Activated T-cell treated with anti-CD3 and anti-CD28 coated beads, Interleukin-2, amount 50 U/mL, for 24 hours (primary cell): ENCODE measurements at places on chromosomes 7 and 10.

DNA sequence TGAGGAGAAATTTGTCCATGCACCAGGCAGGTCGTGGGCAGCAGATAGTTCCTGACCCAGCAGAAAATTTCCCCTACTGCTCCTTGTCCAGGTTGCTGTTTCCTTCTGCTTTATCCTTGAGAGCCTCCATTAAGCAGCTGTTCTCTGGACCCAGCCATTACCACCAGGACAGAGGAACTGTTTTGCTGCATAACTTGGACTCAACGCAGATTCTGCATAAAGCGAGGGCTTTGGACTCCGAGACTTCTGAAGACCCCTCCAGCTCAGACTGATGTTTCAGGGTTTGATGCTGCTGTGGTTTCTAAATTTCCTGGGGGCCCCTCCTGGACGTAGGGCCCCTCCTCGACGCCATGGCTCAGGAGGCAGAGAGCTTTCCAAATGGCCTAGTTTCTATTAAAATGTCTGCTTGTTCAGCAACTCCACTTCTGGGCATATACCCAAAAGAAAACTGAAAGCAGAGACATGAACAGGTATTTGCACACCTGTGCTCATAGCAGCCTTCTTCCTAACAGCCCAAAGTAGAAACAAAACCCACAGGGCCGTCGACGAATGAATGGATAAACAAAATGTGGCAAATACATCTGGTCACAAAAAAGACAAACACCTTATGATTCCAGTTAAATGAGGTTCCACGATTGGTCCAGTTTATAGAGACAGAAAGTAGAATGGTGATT, 28.3 kb upstream of the LMTK2 start:
- DNase-seq, result no peak

- DNase-seq, result no peak
These were observed 5.6 kb upstream of the LEP start for GRCh38 chr7:128235471-128235870.

- no peak for DNase-seq
These were observed 8.3 kb upstream of the PIP4K2A start for GRCh38 chr10:22722626-22723169.

GRCh38 chr10:29443745-29444523, 155.1 kb downstream of the LYZL1 start:
- no peak for DNase-seq

DNA sequence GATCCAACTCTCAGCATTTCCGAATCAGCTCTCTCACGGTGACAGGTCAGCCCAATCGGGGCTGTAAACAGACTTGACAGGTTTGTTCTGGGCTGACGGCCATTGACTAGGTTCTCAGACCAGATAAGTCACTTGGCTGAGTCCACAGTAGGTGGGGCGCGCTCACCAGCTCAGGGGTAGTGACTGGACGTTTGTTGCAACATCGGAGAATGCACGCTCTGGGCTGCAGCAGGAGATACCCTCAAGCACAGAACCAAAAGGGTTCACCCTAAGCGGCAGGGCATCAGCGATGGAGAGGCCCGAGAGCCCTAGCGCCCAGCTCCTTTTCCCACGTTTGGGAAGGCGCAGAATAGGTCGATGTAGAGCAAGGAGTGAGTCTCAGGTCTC, 1.8 kb downstream of the KLLN start:
- DNase-seq, result no peak

- DNase-seq, result no peak
These were observed 3.6 kb downstream of the BLVRA start for GRCh38 chr7:43761938-43762692.

DNA sequence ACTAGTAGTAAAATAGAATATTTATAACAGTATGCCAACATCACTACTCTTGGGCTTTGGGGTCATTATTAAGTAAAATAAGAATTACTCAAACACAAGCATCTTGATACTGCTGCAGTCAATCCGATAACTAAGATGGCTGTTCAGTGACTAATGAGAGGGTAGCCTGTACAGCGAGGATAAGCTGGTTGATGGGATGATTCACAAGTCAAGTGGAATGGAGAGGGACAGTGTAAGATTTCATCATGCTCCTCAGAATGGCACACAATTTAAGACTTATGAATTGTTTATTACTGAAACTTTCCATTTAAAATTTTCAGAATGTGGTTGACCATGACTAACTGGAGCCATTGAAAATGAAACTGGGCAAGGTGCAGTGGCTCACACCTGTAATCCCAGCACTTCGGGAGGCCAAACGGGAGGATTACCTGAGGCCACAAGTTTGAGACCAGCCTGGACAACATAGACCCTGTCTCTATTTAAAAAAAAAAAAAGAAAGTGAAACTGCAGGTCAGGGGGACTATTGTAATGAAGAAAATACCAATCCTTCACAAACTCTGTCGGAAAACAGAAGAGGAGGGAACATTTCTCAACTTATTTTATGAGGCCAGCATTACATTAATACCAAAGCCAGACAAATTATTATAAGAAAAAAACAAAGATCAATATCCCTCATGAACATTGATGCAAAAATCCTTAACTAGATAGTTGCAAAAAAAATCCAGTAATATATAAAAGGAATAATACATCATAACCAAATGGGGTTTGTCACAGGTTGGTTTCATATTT, 11.2 kb downstream of the AVL9 start:
- no peak for DNase-seq

DNA sequence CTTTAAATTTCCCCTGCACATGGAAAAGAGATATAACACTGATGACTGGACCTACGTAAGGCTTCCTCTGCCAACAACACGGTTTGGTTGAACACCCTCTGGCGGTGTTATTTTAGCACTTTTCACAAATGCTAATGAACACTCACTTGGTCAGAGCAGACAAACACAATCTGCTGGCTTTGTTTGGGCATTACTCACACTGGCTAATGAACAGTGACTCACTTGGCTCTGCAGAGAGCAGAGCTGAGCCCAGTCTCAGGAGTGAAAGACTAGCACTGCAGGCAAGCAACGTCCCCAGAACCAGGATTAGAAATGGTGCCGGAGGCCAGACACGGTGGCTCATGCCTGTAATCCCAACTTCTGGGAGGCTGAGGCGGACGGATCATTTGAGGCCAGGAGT, 430.8 kb downstream of the PLXNA4 start:
- no peak for DNase-seq

- DNase-seq, result no peak
These were observed 6.4 kb downstream of the ZMIZ2 start for GRCh38 chr7:44754802-44755697.

GRCh38 chr7:149869291-149869650, 4.5 kb upstream of the ATP6V0E2 start:
- no peak for DNase-seq

DNA sequence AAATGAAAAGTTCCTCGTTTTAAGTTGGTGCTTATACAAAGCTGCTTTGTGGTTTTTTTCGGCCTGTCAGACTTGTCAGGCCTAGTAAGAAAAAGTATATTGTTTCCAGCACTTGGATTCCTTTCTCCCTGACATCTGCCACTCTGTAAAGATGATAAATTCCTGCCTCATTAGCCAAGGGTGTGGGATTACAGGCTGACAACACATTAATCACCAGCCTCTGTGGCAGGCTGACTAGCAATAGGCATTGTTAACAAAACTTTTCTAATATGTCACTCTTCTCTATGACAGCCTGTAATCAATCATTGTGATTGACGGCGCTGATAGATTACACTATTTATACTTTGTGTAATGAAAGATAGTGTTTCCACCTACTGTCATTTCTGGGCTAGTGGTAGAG, 682.5 kb downstream of the LRMDA start:
- DNase-seq, result no peak

GRCh38 chr7:101636822-101637623, 7.9 kb upstream of the MYL10 start:
- no peak for DNase-seq

DNA sequence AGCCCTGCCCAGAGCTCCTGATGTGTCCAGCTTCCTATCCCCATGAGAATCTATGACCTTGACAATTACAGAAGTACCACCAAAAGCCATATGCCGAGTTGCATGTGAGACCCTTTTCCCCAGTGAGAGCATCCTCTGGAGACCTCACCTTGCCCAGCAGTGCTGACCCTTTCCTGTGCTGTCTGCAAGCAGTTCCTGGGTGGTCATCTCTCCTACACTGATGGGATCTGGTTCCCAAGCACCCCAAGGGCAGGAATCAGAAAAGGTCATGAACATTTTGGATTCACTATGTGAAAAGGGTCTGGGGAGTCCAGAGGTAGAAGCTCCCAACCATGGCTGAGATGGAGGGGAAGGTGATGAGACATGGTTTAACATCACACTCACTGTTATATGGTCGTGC, 18.2 kb downstream of the SFTPD start:
- DNase-seq, result no peak

DNA sequence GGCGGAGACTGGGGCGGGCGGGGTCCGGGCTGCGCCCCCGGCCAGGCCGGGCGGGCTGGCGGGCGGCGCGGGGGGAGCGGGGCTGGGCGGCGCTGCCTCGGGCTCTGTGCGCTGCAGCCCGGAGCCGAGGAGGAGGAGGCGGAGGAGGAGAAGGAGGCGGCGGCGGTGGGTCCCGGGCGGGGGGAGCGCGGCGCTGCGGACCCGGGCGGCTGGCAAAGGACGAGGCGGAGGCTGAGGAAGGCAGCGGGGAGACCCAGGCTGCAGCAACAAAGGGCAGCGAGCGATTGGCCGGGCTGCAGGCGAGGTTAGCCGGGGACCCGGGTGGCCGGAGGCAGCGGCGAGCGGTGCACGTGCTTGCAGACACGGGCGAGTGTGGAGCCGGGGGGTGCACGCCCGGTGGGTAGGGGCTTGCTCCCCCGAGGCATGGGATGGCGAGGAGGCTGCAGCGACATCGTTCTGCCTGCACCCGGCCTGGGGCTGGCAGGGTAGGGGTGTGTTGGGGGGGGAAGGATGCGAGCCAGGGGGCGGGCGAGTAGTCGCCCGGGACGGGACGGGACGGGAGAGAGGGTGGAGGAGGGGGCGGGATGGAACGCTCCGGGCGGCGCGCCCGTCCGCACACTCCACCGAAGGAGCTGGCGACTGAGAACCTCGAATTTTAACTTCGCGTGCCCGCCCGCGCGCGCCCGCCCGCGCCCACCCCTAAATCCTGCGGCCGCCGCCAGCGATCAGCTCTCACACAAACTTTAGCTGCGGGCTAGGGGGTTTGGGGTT, 844 bp upstream of the KAT6B start:
- no peak for DNase-seq

- no peak for DNase-seq
These were observed 186.2 kb downstream of the CFTR start for GRCh38 chr7:117666031-117666430.

- DNase-seq, result no peak
These were observed 769.0 kb downstream of the TYW1 start for GRCh38 chr7:67765481-67766175.

GRCh38 chr7:100509231-100509630, 25.5 kb downstream of the NYAP1 start:
- DNase-seq, result no peak

DNA sequence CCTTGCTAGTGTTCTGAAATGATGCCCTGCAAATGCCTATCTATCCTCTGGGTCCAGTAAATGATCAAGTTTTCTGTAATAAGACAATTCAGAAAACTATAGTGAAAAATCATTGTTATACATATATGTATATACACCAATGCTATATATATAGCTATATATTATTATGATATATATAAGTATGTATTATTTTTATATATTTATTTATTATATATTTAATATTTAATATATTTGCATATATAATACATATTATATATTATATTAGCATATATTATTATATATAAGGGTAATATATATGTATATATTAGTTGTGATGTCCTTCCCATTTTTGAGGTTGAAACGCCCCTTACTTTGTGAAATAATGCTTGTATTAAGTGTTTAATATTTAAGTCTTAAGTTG, 181.4 kb upstream of the CACNA2D1 start:
- DNase-seq, result no peak

DNA sequence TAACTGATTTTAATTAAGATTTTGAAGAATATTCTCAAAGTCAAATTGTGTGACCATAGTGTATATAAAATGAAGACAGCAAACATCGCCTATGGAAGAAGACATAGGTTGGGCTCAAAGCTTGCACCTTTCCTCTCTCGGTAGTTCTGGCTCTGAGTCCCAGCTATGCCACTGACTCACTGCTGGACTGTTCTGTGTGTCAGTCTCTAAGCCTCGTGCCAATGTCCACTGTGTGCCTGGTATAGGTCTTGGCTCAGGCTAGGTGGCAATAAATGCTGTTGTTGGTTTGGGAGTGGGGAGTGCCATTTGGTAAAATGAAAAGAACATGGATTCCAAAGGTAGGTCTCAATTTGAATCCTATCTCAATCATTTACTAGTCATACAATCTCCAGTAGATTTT, 137.5 kb upstream of the RHEB start:
- DNase-seq, result no peak
